ENCODE measurements at places on chromosomes 4 and X.

GRCh38 chr4:304969-305680 lies at the start of gene ZNF732:
ZNF732 (minus strand) TSS chr4:305474; CDS start chr4:305310, 164 bp downstream.
- peak; percentile 42 for DNase-seq

DNA sequence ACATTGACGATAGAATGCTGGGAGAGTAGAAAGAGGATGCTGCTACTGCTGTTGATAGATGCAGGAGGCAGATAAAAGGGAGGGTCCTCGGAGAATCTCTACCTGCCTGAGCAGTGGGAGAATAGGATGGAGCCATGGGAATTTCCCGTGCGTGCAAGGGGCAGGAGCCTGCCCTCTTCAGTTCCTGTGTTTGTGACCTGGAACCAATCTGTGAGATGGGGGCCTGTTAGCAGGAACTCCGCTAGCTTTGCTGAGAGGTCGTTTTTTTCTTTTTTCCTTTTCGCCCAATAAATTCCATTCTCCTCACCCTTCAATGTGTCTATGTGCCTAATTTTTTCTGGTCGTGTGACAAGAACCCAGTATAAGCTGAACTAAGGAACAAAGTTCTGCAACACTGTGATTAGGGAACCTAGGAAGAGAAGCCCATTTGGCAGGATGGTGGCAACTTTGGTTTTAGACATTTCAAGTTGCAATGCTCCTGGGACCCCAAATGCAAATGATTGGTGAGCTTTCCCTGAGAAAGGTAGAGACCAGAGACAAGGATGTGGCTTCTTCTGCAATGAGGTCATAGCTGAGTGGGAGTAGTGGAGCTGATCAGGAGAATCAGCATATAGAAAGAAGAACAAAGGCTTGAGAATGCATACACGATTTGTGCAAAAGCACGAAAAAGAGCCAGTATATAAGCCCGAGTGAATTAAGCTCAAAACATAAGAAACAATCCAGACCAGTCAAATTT lies 23.9 kb downstream of the SLC39A8 start:
- DNase-seq: no peak

DNA sequence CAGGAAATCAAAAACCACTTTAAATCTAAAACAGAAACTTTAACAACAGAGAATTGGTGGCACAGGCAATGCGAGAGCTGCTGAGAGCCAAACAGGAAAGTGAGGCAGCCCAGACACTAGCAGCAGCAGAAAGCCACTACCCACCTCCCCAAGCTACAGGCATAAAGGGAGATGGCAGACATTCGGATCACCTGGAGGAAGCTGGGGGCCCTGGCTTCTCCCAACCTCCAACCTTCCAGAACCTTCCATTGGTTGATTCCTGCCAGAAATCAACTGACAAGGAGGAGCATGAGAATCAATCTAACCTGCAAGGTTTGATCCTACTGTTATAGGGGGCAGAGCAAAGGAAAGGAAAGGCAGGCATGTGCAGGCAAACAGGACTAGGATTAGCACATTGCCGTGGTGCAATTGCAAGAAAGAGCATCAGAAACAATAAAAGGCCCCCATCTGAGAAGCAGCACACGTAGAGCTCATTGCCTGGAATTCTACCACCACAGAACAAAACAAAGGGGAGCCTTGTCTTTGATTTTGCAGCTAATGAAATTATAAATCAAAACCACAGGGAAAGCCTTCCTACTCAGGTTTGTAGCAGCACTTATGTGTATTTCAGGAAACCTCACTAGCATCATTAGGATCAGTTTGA lies 427.3 kb upstream of the RASGEF1B start:
- no peak for DNase-seq

DNA sequence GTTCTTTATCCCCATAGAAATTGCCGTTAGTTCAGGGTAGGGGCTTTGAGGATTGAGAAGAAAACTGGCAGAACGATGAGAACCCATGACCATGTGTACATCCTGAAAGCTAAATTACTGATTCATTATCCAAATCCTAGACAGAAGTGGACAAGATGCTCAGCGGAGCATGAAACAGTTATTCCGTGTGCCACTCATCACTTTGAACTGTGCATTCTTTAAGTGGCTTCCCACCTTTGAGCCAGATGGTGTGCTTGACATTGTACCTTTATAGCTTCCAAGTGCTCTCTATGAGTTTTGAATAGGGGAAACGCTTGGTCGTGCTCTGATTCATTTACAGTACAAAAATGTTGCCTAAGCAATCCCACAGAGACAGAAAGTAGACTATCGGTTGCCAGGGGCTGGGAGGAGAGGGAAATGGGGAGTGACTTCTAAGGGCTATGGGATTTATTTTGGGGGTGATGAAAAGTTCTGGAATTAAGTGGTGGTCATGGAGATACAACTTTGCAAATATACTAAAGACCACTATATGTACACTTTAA lies 100.0 kb downstream of the DOCK11 start:
- no peak for DNase-seq

DNA sequence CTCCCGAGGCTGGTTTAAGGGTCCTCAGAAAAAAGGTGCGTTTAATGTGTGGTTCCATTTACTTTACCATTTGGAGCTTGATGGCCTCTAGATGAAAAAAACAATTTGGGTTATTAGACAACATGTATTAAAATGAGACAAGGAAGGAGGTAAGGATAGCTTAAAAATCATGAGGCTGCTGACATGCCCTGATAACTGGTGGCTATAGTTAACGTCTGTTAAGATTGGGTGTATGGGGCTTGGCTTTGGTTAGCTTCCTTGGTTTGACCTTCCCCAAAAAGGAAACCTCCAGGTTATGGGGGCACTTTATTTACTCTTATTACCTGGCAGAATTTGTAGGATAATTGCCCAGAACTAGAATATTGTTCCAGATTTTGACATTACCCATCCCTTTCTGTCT lies 51.5 kb downstream of the HMGB2 start:
- DNase-seq: no peak

DNA sequence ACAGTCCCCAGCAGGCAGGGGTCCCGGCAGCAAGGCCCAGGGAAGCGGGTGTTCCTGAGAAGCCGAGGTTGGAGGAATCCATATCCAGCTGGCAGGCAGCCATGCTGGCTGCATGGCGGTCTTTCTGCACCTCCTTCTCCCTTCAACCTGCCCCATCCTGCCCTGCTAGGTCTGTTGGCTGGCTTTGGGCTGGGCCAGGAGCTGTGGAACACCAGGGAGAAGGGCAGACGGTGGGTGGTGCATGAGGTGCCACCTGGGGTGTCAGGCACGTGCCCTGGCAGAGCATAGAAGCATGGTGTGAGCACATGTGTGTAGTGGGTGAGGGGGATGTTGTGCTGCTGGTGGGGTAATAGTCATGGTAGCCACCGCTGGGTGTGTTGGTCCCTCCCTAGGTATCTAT lies 150.1 kb downstream of the PJA1 start:
- no peak for DNase-seq

- DNase-seq: no peak
Measured at GRCh38 chrX:26889574-26889973, 573.6 kb downstream of the PPP4R3C start.

DNA sequence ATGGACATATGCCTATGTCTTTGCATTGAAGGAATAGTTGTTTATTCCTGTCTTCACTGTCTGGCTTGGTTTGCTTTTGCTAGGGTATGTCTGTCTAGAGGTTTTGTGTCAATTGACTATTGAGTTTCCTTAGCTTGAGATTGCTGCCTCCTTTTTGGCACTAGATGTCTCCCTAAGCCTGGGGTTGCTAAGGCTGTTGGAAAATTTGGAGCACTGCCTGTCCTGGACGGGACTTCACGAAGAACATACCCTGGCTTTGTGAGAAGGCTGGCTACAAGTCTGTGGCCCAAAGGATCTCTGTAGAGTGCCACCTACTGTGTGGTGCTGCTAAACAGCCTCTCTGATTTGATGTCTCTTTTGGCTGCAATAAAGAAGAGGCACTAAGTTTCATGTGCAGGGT lies 183.8 kb upstream of the NUDT10 start:
- no peak for DNase-seq

DNA sequence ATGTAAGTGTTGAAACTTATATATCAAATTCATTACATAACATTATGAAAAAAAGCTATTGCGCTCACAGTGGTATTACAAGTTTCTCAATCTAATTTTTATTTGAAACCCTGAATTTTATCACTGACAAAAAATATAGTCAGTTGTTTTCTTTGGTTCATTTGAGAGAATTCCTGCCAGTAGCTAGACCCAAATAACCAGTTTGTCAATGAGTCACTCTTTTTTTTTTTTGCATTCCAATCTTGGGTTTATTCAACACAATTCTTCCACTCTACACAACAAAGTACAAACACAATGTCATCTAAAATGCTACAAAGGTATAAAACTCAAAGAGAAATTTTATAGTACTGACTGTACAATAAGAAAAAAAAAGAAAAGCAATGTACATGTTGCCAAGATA lies 13.1 kb downstream of the HPF1 start:
- no peak for DNase-seq

- no peak for DNase-seq
Measured at GRCh38 chrX:23628131-23628530, 39.2 kb upstream of the PRDX4 start.

DNA sequence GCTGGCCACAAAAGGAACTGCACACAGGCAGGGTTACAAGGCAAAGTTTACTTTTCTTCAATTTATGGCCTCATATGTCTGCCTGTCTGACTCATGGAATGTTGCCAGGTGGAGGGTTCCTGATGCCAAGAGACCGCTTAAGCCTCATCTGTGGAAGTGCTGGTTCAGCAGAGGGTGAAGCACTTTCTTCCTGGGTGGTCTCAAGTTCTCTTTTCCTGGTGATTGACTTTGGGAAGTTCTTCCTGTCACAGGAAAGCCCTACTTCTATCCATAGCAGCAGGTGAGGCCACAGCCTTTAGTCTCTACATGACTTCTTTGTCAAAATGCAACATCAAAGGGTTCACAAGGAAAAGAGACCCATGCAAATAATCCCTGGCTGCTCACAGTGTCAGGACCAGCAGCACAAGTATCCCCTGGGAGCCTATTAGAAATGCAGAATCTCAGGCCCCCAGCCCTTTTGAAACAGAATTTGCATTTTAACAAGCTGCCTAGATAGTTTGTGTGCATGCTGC lies 81.4 kb upstream of the IGFBP7 start:
- DNase-seq: no peak

DNA sequence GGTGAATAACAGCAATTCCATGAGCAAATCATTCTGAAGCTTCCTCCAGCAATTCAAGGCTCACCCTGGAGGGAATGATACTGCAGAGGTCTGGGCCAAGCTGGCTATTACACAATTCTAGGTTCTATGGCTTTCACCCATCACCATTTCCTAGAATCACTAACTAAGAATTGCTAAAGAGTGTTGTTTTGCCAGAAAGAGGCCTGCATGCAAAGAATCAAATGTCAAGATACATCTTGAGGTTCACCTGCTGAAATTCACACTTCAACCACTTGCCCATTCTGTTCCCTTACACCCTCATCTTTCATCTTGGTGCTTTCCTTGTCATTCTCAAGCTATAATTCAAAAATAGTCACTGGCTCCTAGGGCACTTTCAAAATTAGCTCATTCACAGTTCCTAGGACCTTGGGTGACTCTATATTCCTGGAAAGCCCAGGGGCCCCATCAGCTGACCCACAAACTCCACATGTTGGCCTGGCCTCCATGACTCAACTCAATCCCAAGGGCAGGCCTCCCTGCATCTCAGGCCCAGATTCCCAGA lies 7.0 kb downstream of the APBB2 start:
- DNase-seq: no peak

GRCh38 chr4:110848787-110849186 lies 225.9 kb upstream of the PITX2 start:
- no peak for DNase-seq

- DNase-seq: peak; percentile 53
Measured at GRCh38 chr4:78776079-78776728, at the start of gene BMP2K. BMP2K (plus strand) TSS chr4:78776350; CDS start chr4:78776544, 194 bp downstream.

DNA sequence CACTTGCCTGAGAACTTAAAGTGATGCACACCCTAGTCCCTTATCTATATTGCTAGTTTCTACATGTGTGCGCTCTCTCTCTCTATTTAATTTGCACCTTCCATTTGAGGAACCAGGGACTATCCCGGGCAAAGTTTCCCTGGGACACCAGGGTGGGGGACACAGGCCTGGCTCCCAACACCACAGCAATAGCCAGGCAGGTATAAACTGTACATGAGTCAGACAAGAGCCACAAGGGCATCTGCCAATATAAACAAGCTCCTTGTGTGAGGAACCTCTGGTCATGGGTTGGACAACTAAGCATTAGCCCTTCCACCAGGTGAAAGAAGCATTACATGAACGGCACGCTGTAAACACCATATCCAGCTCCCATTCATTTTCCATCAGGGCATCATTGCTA lies 455.5 kb downstream of the STIM2 start:
- DNase-seq: no peak

- no peak for DNase-seq
Measured at GRCh38 chr4:87745064-87745807, 54.1 kb upstream of the IBSP start.

DNA sequence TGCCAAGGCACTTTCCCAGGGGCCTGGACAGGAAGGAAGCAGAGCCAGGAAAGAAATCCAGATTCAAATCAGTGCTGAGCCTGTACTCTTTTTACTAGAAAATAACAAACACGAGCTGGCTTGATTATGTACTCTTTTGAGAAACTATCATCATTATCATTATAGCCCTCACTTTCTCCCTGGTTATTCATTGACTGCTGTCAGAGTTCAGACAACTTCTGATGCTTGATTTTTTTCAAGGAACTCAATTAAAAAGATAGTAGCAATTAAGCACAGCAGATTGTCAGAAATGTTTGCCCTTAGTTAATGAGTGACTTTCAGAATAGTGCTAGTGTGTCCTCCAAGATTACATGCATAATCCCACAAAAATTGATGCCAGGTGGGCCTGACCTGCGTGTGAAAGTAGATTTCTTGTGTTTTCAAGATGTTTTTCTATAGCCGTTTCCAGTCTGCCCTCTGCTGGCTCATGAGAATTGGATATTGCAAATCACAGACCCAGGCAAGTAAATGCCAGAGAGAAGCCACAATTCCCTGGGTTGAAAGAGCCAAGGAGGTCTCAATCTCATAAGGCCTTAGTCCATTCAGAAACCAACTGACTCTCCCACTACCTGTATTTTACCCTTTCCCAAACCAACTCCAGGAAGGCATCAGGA lies 14.3 kb upstream of the PNPLA4 start:
- no peak for DNase-seq

GRCh38 chr4:126441173-126442035 lies 1126.6 kb downstream of the FAT4 start:
- no peak for DNase-seq

DNA sequence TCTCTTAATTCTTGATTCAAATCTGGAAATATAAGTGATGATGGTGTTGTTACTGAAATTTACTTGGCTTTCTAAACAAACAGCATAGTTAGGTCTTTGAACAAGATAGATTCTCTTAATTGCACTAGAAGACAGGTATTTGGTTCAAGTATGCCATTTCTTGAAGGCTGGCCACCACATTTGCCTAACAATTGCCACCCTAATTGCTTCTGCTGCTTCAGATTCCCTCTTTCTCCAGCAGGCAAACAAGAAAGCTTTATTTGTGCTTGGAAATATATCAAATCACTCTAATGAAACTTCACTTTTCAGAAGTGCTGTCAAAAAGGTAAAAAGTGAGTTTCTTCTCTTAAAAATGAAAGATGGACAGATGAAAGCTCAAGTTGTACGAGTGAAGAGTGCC lies 418.6 kb downstream of the INPP4B start:
- DNase-seq: no peak

- peak; percentile 6 for DNase-seq
Measured at GRCh38 chr4:2741626-2742025, 14.5 kb downstream of the TNIP2 start.

Measured in fibroblast of skin of left biceps (primary cell).